Activated CD4-positive, CD25-positive, alpha-beta regulatory T cell (primary cell): ENCODE measurements at places on chromosomes 4 and X.

- DNase-seq, result no peak
Measured at GRCh38 chr4:8745826-8746225, 125.8 kb downstream of the HMX1 start.

DNA sequence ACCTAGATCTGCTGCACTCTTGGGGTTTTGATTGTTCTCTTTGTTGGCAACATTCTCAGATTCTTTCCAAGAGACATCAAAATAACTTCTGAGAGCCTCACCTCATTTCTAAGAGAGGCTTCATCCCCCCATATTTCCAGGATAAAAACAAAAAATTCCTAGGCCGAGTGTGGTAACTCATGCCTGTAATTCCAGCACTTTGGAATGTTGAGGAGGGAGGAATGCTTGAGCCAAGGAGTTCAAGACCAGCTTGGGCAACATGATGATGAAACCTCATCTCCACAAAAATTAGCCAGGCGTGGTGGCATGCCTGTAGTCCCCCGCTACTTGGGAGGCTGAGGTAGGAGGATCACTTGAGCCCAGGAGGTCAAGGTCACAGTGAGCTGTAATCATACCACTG lies 477.0 kb downstream of the INPP4B start:
- DNase-seq, result no peak

DNA sequence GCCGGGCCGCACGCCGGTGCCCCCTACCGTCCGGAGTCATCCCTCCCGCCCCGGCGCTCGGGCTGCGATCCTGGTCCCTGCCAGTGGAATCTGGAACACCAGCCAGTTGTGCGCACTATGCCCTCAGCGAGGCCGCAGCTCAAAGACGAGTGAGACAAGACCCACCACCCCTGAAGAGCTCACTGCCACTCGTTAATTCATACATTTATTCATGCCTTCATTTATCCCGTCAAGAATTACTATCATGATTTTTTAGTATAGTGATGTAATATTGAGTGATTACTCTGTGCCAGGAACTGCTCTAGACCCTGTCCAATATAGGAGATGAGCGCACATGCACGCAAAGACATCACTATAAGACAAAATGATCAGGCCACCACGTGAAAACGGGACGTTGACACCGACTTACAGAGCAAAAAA lies 247 bp upstream of the PPA2 start:
- no peak for DNase-seq

- DNase-seq, result no peak
Measured at GRCh38 chr4:66000510-66001117, 330.3 kb upstream of the EPHA5 start.

DNA sequence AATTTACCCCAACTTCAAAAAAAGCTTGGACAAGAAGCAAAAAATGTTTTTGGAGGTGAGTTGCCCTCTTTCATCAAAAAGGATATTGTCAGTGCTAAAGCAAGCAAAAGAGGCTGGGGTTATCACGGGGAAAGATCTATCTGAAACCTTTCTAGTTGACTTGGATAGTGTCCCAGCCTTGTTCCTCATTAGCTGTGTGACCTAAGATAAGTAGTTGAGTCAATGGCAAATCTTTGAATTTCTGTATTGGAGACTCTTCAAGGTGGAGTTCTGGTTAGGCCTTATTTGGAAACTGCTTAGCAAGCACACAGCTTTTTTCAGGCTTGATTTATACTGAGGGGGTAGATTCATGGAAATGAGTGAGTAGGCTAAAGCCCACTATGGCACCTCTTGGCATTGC lies 271.6 kb downstream of the GRIA3 start:
- DNase-seq, result no peak

- no peak for DNase-seq
Measured at GRCh38 chr4:23291139-23291538, 598.4 kb downstream of the GBA3 start.

GRCh38 chr4:121690001-121690400 lies 6.8 kb downstream of the ANXA5 start:
- DNase-seq, result no peak

DNA sequence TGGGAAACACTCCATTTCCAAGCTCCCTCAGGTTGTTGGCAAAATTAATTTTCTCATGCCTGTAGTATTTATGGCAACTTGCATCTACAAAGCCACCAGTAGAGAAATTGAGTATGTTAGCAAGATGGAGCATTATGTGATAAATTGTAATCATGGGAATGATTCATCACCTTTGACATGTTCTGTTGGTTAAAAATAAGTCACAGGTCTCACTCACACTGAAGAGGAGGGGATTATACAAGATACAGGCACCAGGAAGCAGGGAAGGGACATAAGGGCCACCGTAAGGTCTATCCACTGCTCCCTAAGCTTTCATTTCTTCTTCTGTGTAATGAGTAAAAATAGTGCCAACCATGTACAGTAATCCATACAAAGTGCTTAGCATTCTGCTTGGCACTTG lies 313.0 kb downstream of the GBA3 start:
- no peak for DNase-seq
